ENCODE measurements at places on chromosomes 11 and 22. TPM values are rescaled to one million over a fixed set of nuclear protein-coding genes. Genes with fewer than 3 reads are reported as not detected.

GRCh38 chr11:10701982-10702381 is 8.4 kb upstream of the IRAG1 start:
- no peak for ATAC-seq

DNA sequence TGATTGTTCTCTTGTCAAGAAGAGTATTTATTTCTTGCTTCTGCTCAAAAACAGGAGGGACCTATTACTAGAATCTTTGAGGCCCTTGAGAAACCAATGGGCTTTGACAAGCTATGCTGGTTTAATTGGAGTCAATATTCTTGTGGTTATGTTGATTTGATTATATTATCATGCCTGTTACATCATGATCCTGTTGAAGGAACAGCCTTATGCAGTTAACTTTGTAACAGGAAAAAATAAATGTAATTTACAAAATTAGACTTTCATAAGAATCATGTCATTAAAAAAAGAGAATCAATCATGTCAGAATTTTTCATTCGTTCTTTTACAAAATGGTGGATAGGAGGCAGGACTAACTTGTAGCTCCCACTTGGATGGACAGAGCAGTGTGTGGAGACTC is 386.1 kb upstream of the DDI1 start:
- ATAC-seq, result no peak

- no peak for ATAC-seq
Observed at GRCh38 chr22:48240148-48240934, 1477.9 kb downstream of the TBC1D22A start.

DNA sequence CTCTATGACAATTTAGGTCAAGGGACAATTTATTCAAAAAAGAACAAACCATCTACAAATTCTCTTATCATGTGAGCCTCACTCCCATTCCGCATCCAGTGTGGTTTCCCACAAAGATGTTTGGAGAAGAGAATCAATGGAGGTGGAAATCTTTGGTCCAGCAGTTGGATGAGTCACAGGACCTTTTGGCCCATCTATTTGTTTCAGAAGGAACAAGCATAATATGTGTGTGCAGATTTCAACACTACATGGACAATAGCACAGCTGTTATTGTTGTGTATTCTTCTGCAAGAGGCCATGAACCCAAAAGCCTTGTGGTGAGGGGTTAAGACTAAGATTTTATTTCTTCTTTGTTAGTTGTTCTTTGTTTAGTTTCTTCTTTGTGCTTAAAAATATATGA is 61.6 kb downstream of the OR10A6 start:
- ATAC-seq, result no peak

DNA sequence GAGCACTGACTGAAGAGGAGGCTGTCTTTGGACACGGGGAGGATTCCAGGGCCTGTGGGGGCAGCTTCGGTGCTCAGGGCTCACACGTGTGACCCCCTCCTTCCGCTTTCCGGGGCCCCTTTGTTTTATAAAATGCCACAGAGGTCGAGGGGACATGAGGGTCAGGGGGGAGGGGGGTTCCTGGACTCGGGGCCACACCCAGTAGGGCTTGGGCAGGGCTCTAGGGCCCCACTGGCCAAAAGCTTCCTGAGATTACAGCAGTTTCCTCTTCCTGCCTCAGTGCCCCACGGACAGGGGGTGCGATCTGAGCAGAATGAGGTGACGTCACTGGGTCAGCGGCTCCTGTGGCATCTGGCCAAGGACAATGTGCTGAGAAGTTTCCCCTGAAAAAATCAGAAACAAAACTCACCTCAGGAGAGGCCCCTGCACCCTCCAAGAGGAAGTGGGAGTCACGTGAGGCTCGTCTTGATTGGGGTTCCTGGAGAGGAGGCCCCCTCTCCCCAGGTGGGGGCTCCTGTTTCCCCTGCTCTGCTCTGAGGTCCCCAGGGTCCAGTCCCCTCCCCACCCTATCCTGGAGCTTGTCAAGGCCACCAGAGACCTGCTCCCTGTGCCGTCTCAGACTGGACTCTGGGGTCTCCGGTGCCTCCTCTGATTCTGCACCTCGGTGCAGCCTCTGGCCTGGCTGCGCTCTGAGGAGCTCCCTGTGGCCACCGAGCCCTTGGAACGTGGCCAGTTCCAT is 6.4 kb upstream of the IFITM3 start:
- peak; percentile 18 for ATAC-seq

DNA sequence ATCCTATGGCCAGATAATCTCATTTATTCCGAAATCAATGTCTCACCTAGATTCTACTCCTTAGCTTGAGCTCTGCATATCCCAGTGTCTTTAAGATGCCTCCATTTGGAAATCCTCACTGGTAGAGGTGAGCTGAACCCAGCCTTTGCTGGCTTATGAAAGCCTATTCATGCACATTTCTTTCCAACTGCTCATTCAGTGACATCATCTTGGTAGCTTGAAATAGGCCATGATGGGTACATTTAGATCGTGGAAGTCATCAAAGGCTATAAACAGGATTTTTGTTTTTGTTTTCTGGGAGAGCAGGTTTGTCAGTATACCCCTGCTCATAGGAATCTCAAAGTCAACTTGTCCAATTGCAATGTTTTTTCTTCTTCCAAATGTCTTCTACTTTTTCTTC is 6.0 kb downstream of the NXPE1 start:
- no peak for ATAC-seq

- ATAC-seq, result peak; percentile 30
Observed at GRCh38 chr11:75509020-75509720, 16.6 kb downstream of the GDPD5 start.

DNA sequence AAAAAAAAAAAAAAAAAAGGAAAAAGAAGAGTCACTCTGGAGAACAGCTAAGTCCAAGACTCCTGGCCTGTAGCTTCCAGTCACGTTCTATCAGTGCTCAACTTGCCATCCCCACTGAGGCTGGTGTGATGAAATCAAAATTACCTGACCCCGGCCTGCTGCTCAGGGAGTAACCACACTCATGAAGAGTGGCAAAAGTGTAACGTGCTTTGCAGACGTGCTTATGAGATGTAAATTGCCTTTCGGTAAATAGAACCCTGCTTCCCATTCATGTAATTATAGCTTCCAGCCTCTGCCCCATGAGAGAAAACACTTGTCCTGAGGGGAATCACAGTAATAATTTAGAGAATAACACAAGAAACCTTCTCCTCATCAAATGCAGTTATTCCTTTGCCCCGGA is 28.2 kb upstream of the CHKA start:
- no peak for ATAC-seq

GRCh38 chr11:112806876-112807275 is 154.3 kb upstream of the NCAM1 start:
- peak; percentile 51 for ATAC-seq

DNA sequence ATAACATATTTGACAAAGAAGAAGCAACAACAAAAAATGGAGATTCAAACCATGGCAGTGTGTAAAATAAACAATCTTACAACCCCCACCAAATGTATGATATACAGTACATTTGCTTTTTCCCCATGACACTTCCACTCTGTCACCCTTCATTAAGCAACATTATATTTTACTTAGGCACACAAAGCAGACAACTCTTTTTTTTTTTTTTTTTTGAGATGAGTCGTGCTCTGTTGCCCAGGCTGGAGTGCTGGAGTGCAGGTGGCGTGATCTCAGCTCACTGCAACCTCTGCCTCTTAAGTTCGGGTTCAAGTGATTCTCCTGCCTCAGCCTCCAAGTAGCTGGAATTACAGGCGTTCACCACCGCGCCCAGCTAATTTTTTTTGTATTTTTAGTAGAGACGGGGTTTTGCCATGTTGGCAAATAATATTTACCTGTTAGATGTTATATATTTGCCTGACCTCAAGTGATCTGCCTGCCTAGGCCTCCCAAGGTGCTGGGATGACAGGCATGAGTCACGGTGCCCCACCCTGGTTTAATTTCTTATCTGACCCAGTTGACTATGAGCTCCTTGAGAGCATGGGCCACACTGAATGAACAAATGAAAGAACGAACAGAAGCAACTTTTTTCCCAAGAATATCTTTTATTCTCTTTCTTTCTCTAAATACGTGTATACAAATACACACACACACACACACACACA is 5.5 kb upstream of the PCF11 start:
- ATAC-seq, result no peak

DNA sequence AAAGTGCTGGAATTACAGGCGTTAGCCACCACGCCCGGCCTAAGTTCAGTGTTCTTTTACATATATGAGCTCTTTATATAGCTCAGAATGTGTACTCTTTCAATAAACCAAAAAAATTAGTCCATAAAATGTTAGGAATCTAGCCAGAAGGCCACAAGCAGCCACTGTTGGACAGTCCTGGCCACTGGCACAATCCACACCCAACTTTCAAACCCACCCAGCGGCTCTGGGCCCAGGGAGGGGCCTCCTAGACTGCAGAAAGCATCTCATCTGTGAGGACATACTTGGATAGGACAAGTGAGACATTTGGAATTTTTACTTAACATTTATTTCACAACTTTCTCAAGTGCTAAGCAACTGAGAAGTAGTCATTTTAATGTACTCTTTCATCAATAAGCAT is 6.4 kb downstream of the PACSIN2 start:
- peak; percentile 77 for ATAC-seq

DNA sequence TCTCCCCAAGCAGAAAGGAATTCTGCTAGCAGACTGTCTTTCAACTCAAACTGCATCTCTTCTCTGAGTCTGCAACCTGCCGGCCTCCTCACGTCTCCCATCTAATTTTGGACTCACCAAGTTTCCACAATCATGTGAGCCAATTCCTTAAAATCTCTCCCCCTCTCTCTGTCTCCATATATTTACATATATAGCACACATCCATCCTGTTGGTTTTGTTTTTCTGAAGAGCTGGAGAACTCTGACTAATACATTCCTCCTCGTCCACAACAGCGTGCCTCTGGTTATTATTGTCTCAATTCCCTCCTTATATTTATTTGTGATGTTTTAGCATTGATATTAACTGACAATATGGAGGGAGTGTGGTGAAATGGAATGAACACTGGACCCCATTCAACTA is 29.6 kb upstream of the FJX1 start:
- no peak for ATAC-seq

DNA sequence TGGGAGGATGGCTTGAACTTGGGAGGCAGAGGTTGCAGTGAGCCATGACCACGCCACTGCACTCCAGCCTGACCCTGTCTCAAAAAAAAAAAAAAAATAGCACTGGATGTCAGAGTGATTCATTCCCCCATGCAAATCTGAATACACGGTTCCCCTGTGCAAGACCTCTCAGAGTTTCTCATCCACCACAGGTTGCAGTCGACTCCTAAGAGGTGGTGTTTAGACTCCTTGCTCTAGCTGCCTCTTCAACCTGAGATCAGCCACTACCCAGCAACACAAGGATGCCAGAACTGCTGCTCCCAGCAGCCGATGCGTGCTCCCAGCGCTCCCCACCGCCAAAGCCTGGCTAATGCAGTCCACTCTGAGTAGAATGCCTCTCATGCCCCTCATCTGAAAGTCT is 97.5 kb downstream of the PARVA start:
- ATAC-seq, result no peak

TYR gene
- not detected for total RNA-seq

MS4A7 gene
- not detected for total RNA-seq

EFCAB6 gene
- total RNA-seq, result 2.5 TPM

JHY gene
- total RNA-seq, result 1.5 TPM

OR52H1 gene
- 0.51 TPM for total RNA-seq

CHEK1 gene
- 46.4 TPM for total RNA-seq

PLAAT4 gene
- total RNA-seq, result 46.9 TPM

POU2AF1 gene
- 1.8 TPM for total RNA-seq

PHLDA2 gene
- total RNA-seq, result 6.5 TPM

ZNF74 gene
- total RNA-seq, result 12.7 TPM

CCDC15 gene
- total RNA-seq, result 4.4 TPM

ZNF143 gene
- 25.9 TPM for total RNA-seq

Measured in motor neuron (in vitro differentiated cells).